IPS DF 6.9 (cell line): ENCODE measurements at places on chromosomes 5 and 9.

GRCh38 chr9:126448136-126448535, 121.5 kb downstream of the MVB12B start:
- DNase-seq: no peak

GRCh38 chr9:105114318-105114717, 130.1 kb upstream of the SLC44A1 start:
- no peak for DNase-seq

DNA sequence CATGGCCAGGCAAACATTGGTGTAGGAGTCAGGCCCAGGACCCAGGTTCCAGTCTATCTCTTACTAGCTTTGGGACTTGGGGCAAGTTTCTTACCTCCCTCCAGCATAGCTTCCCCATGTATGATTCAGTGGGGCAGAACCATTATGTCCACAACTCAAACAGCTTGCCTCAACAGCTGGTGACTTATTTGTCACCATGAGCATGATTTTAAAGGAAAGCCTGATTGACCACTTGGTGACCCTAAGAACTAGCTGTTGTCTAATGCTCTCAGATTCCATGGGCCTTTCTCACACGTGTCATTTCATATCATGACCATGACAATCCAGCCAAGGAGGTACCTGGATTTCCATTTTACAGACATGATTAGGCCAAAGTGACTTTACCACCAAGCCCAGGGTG, 126.4 kb downstream of the TTLL11 start:
- DNase-seq: no peak

GRCh38 chr5:66931651-66932050, 264.9 kb downstream of the CD180 start:
- DNase-seq: no peak
